Mesenchymal stem cell (in vitro differentiated cells and primary cell): ENCODE measurements at places on chromosomes 2 and 18.

GRCh38 chr2:121387591-121388325, 102.8 kb upstream of the TFCP2L1 start:
- H3K27me3 ChIP-seq = no peaks in the 10 kb centered on the region
- H3K27ac ChIP-seq = peak overlapping the region; percentile 33
- no peak for DNase-seq
- peaks cover 11% of the 10 kb centered on the region for H3K36me3 ChIP-seq
- no peak overlapping the region for H3K4me3 ChIP-seq

DNA sequence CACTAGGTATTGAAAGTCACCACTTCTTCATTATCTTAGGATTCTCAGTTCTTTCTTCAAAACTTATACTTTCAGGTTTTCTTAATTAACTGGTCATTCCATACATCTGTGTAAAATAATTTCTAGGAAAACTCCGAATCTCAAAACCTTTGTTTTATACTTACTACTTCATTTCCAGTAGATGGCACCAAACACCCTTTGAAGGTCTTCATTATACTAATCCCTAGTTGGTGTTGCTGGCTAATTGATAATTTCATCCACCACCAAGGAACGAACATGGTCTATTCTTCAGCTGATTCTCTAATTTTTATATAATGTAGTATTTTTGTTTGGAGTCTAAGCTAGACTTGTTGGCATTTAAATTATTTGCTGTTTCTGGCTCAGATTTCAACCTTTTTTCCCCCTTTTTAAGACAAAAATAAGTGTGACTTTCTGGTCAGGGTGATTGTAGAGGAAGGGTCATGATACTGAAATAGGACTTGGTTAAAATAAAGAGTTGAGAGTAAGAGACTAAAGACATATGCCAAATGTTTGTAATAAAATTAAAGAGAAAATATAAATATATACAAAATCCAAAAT, 2.8 kb upstream of the MXD1 start:
- H3K27ac ChIP-seq = no peak overlapping the region
- peak; percentile 76 for DNase-seq
- H3K4me3 ChIP-seq = no peak overlapping the region

DNA sequence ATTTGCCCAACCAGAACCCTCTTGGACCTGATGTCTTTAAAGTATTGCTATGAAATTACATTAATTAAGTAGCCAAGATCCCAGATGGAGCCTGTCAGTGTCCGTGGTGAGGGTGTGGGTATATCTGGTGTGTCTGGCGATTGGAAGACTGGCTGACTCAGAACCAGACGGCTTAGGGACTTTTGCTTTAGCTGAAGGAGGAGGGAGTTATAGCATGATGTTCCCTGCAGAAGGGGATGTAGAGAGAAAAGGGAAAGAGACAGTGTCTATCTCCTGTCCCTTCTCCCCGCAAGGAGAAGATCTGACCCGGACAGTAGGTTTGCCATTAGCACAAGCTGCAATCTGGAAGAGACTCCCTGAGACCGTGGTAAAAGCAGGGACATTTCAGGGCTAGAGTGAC, 60.6 kb downstream of the POU3F3 start:
- H3K27ac ChIP-seq = no peak overlapping the region
- no peaks in the 10 kb centered on the region for H3K36me3 ChIP-seq
- H3K4me1 ChIP-seq = no peaks in the 10 kb centered on the region
- DNase-seq = no peak

GRCh38 chr2:210586381-210586780, 30.0 kb downstream of the CPS1 start:
- DNase-seq = peak; percentile 22
- H3K36me3 ChIP-seq = no peaks in the 10 kb centered on the region
- H3K4me1 ChIP-seq = no peaks in the 10 kb centered on the region
- no peaks in the 10 kb centered on the region for H3K27me3 ChIP-seq
- H3K4me3 ChIP-seq = no peak overlapping the region

DNA sequence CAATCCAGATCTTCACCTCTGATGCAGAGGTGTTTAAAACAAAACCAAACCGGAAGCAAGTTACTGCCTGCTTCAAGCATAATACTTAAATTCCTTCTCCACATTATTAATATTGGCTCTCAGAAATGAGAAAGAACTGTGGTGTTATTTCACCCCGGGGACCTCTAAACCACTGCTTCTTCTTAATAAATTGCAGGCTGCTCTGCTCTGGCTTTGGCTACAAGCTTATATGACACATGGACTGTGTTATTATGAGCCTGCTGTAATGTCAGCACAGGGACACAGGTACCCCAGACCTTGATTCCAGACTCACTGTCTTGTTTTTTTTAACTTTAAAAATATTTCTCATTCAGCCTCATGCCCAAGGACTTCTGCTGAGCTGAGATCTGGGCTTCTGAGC, 45.1 kb downstream of the ST6GAL2 start:
- peaks cover 21% of the 10 kb centered on the region for H3K36me3 ChIP-seq
- no peaks in the 10 kb centered on the region for H3K4me1 ChIP-seq
- no peak overlapping the region for H3K4me3 ChIP-seq

GRCh38 chr2:56483081-56483480, 299.3 kb downstream of the CCDC85A start:
- no peaks in the 10 kb centered on the region for H3K36me3 ChIP-seq
- no peak for DNase-seq
- H3K4me3 ChIP-seq = no peak overlapping the region
- H3K27ac ChIP-seq = no peak overlapping the region
- no peaks in the 10 kb centered on the region for H3K4me1 ChIP-seq

DNA sequence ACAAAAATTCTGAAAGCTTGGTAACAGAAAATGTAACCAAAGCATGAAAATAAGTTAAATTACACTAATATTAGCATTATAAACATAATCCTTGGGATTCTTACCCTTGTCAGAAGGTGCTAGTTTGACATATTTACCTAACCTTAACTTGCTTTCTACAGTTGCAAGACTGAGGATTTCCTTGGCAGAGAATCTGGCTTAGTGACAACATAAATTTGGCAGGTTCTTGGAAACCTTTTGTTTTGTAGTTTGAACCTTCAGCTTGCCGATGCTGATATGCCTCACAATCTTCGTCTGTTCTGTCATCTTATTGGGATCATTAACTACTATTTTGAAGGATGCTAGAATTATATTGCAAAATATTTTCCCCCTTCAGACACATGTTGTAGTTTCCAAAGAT, 3.4 kb downstream of the XIRP2 start:
- H3K4me3 ChIP-seq = no peak overlapping the region
- no peak for DNase-seq
- H3K36me3 ChIP-seq = no peaks in the 10 kb centered on the region
- no peak overlapping the region for H3K27ac ChIP-seq

DNA sequence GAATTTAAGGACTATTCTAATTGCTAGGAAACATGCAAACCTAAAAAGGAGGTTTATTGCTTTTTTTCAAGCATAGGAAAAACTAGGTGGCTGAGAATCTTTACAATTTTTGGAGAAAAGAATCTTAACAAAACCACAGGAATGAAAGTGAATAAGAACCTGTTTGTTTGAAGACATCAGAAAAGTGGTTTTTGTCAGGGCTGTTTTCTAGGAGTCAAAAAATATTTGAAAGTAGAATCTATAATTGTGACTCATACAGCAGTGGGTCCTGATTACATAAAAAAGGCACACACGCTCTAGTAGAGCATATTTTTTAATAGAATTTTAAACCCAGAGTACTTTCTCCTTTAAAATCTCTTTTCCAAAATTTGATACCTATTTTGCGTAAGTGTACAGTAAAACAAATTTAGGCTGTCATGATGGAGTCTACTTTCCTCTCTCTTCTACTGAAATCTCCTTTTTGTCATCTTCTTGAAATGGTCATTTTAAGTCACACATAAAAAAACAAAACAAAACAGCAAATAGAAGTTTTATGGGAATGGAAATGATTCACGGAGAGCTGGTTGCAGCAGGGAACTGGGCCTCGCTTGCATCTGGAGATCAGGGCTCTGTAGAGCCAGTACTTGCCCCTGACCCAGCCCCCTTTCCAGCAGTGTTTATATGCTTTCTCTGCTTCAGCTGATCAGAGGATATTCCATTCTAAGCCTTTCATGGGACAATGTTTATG, 59.1 kb upstream of the PELI1 start:
- peak overlapping the region; percentile 11 for H3K4me3 ChIP-seq
- peak; percentile 92 for DNase-seq
- H3K27ac ChIP-seq = peak overlapping the region; percentile 67
- peaks cover 6% of the 10 kb centered on the region for H3K4me1 ChIP-seq
- H3K36me3 ChIP-seq = no peaks in the 10 kb centered on the region
- no peaks in the 10 kb centered on the region for H3K27me3 ChIP-seq

DNA sequence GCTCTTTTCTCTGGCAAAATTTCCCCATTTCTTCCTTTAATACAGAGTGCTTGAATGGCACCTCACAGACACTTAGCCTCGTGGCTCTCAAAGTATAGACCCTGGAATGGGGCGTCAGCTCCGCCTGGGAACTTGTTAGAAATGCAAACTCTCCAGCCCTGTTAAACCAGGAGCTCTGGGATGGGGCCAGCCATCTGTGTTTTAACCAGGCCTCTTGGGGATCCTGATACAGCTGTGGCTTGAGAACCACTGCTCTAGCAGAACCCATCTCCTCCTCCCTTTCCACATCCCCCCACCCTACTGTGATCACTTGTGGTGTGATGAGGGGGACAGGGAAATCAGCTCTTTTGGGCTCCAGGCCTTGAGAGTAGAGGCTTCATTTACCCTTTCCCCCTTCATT, 15.9 kb downstream of the LTBP1 start:
- no peaks in the 10 kb centered on the region for H3K27me3 ChIP-seq
- no peaks in the 10 kb centered on the region for H3K4me1 ChIP-seq
- DNase-seq = no peak

- H3K27ac ChIP-seq = no peak overlapping the region
- H3K4me3 ChIP-seq = no peak overlapping the region
- peaks cover 41% of the 10 kb centered on the region for H3K27me3 ChIP-seq
- no peak for DNase-seq
Observed at GRCh38 chr18:48356909-48357631, 52.1 kb downstream of the ZBTB7C start.

- no peaks in the 10 kb centered on the region for H3K27me3 ChIP-seq
- H3K27ac ChIP-seq = no peak overlapping the region
- H3K4me3 ChIP-seq = no peak overlapping the region
Observed at GRCh38 chr18:12907258-12907925, 23.4 kb upstream of the PTPN2 start.

DNA sequence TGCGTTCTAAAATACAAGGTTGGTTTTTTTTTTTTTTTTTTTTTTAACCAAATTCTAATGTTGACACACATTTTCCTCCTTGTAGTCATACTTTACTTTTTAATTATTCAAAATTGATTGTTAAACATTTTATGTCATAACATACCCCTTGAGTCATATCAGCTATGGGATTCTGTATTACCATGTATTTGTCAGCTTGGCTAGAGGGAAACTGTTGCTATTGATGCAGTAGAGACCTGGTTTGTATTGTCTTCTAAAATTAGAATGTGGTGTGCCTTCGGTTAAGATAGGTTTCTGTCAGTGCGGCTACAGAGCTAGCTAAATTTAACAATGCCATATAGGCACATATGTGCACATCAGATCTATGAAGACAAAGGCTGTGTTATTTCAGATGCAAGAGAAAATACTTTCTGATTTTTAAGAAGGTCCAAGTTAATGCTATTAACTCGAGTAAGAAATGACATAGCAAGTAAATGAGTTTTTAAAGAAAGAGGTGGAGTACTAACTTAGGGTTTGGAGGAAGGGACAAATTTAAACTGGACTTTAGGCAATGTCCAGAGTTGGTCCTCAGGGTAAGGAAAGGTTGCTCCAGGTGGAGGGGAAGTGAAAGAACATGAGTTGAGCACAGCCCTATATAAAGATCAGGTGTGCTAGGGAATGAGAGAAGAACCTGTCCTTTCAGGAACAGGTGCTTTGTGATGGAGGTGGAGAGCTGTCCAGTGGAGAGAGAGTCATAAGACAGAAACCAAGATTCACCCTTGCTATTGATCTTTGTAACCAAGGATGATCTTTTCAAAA, 152.3 kb downstream of the PRPF40A start:
- H3K27ac ChIP-seq = no peak overlapping the region
- no peak overlapping the region for H3K4me3 ChIP-seq
- H3K4me1 ChIP-seq = peaks cover 2% of the 10 kb centered on the region
- H3K36me3 ChIP-seq = peaks cover 66% of the 10 kb centered on the region
- DNase-seq = no peak
- no peaks in the 10 kb centered on the region for H3K27me3 ChIP-seq

DNA sequence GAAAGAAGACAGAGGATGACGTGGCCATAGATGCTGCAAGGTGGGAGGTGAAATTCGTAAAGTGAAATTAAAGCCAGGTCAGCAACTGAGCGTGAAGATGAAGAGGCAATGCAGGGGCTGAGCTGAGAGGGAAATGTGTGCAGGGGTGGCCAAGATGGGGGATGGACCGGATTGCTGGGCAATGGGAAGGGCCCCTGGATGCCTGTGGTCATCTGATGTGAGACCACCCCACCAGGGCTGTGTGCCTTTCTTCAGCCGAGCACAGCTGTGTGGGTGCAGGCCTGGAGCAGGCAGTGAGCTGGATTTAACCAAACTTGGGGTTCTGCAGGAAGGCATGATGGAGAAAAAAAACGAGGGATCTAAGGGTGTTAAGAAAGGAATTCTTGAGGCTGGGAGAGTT, 80.4 kb downstream of the ZCCHC2 start:
- no peak overlapping the region for H3K27ac ChIP-seq
- DNase-seq = no peak
- H3K4me3 ChIP-seq = no peak overlapping the region
- H3K27me3 ChIP-seq = peaks cover 17% of the 10 kb centered on the region
- no peaks in the 10 kb centered on the region for H3K36me3 ChIP-seq

DNA sequence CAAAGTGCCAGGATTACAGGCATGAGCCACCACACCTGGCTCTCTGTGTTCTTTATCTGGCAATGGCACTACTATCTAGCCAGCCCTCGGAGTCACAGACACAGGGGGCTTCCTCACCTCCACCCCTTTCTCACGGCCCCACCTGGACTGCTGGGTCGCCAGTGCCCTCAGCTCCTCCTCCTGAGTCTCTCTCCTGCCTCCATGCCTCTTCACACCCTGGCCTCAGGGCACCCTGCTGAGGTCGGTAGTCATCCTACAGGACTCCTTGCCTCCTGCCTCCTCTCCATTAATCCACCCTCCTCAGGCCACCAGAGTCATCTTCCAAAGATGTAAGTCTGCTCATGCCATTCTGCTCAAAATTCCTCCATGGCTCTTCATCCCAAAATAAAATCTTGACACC, 8.6 kb upstream of the ASPRV1 start:
- DNase-seq = no peak
- H3K27ac ChIP-seq = no peak overlapping the region

DNA sequence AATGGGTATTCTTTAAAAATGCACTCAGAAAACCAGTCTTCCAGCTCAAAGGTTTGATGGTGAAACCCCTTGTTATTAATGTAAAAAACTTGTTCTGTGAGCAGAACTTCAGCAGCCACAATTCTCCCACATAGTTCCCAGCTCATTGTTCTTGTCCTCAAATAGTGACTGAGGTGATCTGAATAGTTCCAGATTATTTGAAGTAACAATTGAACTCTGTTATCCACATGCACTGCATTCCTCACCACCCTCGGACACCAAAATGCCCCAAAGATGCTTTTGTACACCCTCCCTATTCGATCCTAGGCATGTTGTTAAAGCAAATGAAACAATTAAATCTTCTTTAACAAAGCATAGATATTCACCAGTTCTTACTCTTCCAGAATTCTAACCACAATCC, 2186.8 kb upstream of the CELF4 start:
- no peaks in the 10 kb centered on the region for H3K27me3 ChIP-seq
- H3K36me3 ChIP-seq = no peaks in the 10 kb centered on the region
- no peak overlapping the region for H3K4me3 ChIP-seq

- H3K4me3 ChIP-seq = peak overlapping the region; percentile 74
- peak overlapping the region; percentile 92 for H3K27ac ChIP-seq
- H3K4me1 ChIP-seq = peaks cover 40% of the 10 kb centered on the region
- peak; percentile 57 for DNase-seq
Observed at GRCh38 chr2:75560022-75560767, 544 bp downstream of the EVA1A start.

GRCh38 chr2:101063352-101064124, 61.4 kb downstream of the RPL31 start:
- no peak overlapping the region for H3K4me3 ChIP-seq
- no peaks in the 10 kb centered on the region for H3K27me3 ChIP-seq
- H3K4me1 ChIP-seq = peaks cover 20% of the 10 kb centered on the region
- no peaks in the 10 kb centered on the region for H3K36me3 ChIP-seq
- DNase-seq = peak; percentile 57
